Aorta (tissue), 5 donors: ENCODE measurements at places on chromosomes 2 and 18. TPM values are rescaled to one million over a fixed set of nuclear protein-coding genes. Genes with fewer than 3 reads are reported as not detected.

SCYGR6 gene
- total RNA-seq = not detected

PDE11A gene
- total RNA-seq = 1.2 TPM

L3MBTL4 gene
- total RNA-seq = 4.2 TPM

DSC3 gene
- 0.58 TPM for total RNA-seq

SAG gene
- not detected for total RNA-seq

RND3 gene
- total RNA-seq = 67.0 TPM

POLR1A gene
- 28.2 TPM for total RNA-seq

DLGAP1 gene
- total RNA-seq = 6.2 TPM

DNA sequence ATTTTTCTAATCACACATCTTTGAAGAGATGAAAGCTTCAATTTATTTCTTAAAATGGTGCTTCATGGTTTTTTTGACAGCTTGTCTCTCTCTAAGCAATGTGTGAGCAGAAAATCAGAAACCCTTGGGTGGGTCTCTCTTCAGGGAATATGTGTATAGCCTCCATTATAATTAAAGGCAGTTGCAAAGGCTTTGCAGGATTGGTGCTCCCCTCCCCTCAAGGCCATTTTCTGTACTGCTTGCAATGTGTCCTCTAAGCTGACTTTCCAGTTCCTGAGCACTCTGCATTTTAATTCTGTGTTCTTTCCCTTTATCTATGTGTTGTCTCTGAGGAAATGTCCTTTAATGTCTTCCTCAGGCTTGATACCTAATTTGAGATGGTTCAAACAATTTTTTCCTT is 172.6 kb downstream of the DPP4 start:
- H3K36me3 ChIP-seq = no peaks in the 10 kb centered on the region
- no peak overlapping the region for H3K4me3 ChIP-seq
- H3K27me3 ChIP-seq = no peaks in the 10 kb centered on the region
- H3K27ac ChIP-seq = no peak overlapping the region
- no peak for DNase-seq
- no peaks in the 10 kb centered on the region for H3K4me1 ChIP-seq

DNA sequence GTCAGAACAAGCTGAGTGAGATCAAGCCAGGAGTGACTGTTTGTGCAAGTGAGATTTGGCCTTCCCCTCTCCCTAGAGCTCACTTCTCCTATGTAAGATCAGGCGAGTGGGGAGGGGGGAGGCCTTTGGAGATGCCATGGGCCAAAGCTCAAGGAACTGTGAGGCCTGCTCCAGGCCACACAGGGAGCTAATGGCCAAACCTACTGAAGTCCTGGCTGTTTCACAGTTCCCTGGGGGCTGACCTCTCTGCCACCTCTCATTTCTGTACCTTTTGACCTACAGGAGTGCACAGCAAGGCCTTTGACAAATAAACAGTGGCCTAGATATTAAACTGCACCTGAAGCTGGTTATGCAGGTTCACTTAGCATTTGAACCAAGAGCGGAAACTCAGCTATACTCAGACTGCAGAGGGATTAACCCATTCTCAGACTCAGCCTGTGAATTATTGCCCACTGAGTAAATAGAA is 235.0 kb upstream of the NT5C1B start:
- H3K4me3 ChIP-seq = no peak overlapping the region
- H3K4me1 ChIP-seq = peaks cover 2% of the 10 kb centered on the region
- H3K27ac ChIP-seq = no peak overlapping the region
- DNase-seq = no peak
- H3K36me3 ChIP-seq = no peaks in the 10 kb centered on the region

DNA sequence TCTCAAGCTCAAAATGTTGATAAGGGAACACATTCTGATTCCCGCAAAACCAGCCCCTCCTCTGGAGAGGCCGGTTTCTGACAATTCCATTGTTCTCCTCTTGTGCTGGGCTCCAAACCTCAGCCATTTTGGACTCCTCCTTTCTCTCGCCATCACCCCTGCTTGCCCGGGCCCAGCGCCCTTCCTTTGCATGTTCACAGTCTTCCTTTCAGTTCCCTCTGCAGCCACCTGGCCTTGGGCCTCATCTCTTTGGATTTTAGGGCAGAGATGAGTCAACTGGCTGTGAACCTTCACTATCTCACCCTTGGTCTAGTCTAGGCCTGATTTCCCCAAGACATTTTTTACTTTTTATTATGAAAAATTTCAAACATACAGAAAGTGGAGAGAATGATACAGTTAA is 155.9 kb upstream of the MAP3K20 start:
- no peaks in the 10 kb centered on the region for H3K4me1 ChIP-seq
- no peak overlapping the region for H3K27ac ChIP-seq
- H3K36me3 ChIP-seq = no peaks in the 10 kb centered on the region
- H3K27me3 ChIP-seq = no peaks in the 10 kb centered on the region
- H3K4me3 ChIP-seq = no peak overlapping the region

DNA sequence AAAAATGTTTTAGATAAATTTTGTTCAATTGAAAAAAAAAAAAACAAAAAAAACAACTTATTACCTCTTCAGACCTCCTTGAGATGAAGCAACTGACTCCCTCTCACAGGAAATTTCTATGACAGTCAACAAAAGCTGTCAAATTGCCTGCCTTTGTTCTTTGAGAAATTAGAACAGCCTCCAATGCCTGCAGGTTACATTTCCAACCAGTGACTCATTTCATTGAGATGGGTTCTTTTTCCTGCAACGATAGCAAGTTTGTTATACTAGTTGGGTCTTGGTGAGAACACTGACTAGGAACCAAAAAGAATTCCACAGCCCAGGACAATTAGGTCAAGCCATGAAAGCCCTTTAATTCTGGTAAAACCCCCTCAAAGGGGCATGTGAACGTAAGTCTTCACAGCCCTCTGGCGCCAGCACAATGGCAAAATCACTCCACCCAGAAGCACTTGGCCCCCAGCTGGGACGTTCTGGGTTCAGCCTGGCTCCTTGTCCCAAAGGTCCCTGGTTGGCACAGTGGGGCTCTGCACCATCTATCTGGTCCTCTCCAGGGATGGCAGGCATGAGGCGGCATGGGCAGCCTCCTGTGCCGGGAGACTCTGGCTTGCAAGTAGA is 87.0 kb downstream of the SPP2 start:
- H3K4me3 ChIP-seq = no peak overlapping the region
- H3K36me3 ChIP-seq = no peaks in the 10 kb centered on the region
- DNase-seq = no peak
- H3K27me3 ChIP-seq = no peaks in the 10 kb centered on the region
- H3K4me1 ChIP-seq = no peaks in the 10 kb centered on the region

DNA sequence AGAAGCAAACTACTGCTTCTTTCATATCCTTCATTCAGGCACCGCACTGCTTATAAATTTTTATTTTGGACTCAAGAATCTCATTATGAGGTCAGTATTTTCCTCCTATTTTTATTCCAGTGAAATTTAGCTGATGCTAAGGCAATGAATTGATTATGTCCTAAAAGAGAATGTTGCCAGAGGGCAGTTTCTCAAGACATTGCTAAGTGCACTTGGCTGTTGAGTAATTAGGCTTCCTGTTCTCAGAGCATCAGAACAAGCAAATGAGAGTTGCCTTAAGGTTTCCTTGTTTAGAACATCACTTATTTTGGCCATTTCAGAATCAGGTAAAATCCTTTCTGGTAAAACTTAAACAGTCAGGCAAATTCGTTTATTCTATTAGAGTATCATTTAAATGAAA is 548.6 kb upstream of the ZEB2 start:
- no peak for DNase-seq
- no peak overlapping the region for H3K27ac ChIP-seq
- peaks cover 2% of the 10 kb centered on the region for H3K4me1 ChIP-seq
- H3K4me3 ChIP-seq = no peak overlapping the region
- H3K27me3 ChIP-seq = no peaks in the 10 kb centered on the region

GRCh38 chr2:236061899-236062298 is 106.3 kb downstream of the GBX2 start:
- no peaks in the 10 kb centered on the region for H3K4me1 ChIP-seq
- no peak for DNase-seq
- H3K27ac ChIP-seq = no peak overlapping the region
- H3K27me3 ChIP-seq = no peaks in the 10 kb centered on the region
- H3K4me3 ChIP-seq = no peak overlapping the region

DNA sequence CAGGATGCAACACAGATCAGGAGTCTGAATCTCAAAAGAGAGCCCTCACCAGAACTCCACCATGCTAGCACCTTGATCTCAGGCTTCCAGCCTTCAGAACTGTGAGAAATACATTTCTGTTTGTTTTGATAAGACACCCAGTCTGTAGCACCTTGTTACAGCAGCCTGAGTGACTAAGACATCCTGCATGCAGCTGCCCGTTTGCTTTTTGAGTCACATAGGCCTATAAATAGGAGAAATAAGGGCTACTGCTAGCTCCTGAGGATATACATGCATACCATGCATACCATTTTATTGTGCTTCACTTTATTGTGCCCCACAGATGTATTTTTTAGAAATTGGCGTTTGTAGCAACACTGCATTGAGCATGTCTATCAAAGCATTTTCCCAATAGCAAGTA is 337.8 kb downstream of the CDH2 start:
- no peak overlapping the region for H3K27ac ChIP-seq

DNA sequence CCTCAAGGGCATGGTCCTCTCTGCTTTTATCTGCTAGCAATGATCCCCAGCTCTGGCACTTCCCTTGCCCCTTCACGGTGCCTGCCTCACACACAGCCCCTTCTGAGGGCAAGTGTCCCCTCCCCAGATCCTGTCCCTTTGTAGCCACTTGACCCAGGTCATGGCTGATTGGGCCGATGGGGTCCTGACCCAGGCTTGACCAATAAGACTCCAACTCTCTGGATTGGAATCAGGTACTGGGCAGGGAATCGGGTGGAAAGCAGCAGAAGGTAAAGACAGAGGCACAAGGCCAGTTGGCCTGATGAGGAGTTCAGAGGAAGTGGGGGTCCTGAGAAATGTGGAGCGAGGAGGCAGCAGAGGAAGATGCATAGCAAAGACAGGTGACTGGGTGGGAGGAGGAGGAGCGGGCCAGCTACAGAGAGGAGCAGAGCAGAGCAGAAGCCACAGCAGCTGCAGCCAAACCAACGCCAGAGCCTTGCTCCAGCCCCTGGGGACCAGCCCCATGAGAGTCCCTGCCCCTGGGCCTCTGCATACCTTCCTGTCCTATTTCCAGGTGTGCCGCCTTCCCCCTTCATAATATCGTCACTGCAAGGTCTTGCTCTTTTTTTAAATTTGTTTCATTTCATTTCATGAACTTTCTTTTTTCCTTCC is 39.1 kb downstream of the CAPN13 start:
- H3K36me3 ChIP-seq = no peaks in the 10 kb centered on the region
- H3K4me1 ChIP-seq = no peaks in the 10 kb centered on the region
- H3K27me3 ChIP-seq = no peaks in the 10 kb centered on the region
- no peak overlapping the region for H3K27ac ChIP-seq
- DNase-seq = no peak

DNA sequence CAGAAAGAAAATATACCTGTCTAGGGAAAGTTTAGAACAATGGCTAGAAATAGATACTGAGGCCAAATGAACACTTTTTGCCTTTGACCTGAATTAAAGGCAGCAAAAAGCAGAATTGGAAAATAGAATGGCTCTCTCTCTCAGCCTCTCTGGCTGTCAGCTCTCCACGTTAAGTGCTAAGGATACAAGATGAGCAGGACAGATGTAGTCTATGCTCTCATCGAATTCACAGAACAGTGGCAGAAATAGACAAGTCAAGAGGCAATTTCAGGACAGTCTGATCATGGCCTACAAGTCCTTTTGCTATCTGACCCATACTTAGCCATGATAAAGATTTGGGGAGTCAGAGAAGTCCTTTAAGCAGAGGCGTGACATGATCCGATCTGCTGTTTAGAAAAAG is 120.2 kb upstream of the CREB1 start:
- H3K27me3 ChIP-seq = no peaks in the 10 kb centered on the region
- H3K36me3 ChIP-seq = no peaks in the 10 kb centered on the region
- DNase-seq = no peak
- H3K27ac ChIP-seq = no peak overlapping the region
- H3K4me1 ChIP-seq = no peaks in the 10 kb centered on the region

GRCh38 chr2:96485751-96486651 is 19.2 kb downstream of the NEURL3 start:
- no peaks in the 10 kb centered on the region for H3K4me1 ChIP-seq
- H3K27ac ChIP-seq = peak overlapping the region; percentile 28
- DNase-seq = peak; percentile 85
- H3K27me3 ChIP-seq = no peaks in the 10 kb centered on the region
- H3K4me3 ChIP-seq = peak overlapping the region; percentile 16

DNA sequence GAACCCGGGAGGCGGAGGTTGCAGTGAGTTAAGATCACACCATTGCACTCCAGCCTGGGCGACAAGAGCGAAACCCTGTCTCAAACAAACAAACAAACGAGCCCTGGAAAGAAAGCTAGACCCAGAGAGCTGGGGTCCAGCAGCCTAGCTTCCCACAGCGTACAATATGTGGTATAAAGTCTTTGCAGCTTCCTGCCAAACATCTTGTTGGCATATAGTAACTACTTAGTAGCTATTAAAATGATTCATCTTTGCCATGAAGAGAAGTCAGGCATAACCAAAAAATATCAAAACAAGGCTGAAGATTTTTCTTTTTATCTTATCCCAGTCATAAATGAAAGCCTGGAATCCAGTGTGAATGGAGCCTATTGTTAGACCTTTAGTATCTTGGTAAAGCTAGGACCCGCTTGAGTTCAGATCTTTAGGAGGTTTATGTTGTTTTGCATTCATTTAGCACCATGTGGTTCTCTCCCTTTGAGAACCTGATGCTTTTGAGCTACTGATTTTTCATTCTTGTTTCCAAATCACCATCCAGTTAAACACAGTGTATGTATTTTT is 139.7 kb upstream of the NOSTRIN start:
- H3K4me3 ChIP-seq = no peak overlapping the region
- no peaks in the 10 kb centered on the region for H3K4me1 ChIP-seq
- H3K36me3 ChIP-seq = no peaks in the 10 kb centered on the region
- H3K27ac ChIP-seq = no peak overlapping the region
- no peak for DNase-seq
- no peaks in the 10 kb centered on the region for H3K27me3 ChIP-seq

DNA sequence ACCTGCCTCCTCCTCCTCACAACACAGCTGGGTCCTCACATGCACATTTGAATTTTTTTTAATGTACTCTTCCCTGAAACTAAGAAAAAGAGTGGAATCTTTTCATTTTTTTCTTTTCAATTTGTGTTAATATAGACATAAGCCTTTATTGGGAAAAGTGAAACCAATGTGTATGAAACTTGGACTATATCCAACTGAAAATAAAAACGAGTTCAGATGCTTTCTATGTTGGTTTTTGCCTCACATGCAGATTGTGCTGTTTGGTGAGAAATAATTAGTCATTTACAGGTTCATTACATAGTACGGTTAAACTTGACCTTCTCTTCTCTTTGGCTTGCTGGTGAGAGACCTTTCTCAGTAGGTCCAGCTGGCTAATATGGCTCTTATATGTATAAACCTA is 515.2 kb upstream of the FANCL start:
- no peaks in the 10 kb centered on the region for H3K4me1 ChIP-seq
- H3K27me3 ChIP-seq = no peaks in the 10 kb centered on the region
- H3K36me3 ChIP-seq = no peaks in the 10 kb centered on the region
- H3K27ac ChIP-seq = no peak overlapping the region

- H3K27ac ChIP-seq = no peak overlapping the region
- no peaks in the 10 kb centered on the region for H3K4me1 ChIP-seq
- H3K27me3 ChIP-seq = no peaks in the 10 kb centered on the region
- no peaks in the 10 kb centered on the region for H3K36me3 ChIP-seq
- H3K4me3 ChIP-seq = no peak overlapping the region
Measured at GRCh38 chr2:142180820-142181533, 50.2 kb upstream of the LRP1B start.
